ENCODE measurements at places on chromosomes 6 and 20.

DNA sequence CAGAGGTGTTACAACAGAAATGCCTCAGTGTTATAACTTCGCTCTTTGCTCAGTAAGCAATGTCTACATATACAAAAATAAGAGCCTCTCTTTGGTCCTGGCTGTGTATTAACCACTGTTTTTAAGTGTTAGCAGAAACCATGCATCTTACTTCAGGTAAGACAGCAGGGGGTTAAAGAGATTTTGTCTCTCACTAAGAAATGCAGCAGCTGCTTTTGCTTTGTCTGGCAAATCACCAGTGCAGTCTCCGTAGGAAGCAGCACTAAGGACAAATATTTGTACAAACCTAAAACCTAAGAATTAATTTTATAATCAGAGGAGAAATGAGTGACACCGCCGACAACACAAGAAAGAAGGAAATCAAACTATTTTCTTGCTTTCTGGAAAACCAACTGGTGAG lies 758 bp downstream of the SMIM28 start:
- no peak for DNase-seq

DNA sequence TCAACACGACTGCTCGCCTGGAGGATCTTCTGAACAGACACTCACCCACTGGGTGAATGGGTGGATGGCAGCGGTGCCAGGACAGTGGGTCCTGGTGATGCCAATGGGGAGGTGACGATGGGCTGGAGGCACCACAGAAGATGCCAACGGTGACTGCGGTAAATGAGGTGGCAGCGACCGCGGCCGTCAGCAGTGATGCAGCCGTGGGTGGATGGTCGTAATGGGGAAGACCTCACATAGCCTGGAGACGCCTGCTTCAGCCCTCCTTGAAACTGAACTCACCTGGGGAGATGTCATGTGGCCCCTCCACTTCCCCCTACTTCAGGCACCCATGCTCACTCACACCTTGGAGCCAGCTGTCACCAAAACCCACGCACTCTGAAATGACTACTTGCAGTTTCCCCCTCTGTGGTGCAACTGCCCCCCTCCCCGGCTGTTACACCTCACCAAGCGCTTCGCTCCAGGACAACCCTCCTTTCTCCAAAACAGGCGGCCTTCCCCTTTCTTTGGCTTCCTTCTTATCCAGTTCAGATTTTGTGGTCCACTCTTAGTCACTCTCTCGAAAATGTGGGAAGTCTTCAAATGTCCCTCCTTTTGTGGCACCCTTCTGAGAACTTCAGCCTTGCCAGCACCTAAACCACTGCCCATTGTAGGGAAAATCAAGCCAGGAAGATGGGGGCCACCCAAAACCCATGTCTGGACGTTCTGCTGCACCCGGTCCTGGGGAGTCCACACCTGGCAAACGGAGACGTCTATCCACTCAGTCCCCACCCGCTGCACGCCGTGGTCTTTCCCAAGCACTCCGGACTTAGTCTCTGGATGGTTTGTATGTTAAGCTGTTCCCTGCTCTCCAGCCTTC lies 10.4 kb upstream of the ABHD16B start:
- peak; percentile 51 for DNase-seq

GRCh38 chr6:12353731-12354130 lies 63.6 kb downstream of the EDN1 start:
- no peak for DNase-seq

DNA sequence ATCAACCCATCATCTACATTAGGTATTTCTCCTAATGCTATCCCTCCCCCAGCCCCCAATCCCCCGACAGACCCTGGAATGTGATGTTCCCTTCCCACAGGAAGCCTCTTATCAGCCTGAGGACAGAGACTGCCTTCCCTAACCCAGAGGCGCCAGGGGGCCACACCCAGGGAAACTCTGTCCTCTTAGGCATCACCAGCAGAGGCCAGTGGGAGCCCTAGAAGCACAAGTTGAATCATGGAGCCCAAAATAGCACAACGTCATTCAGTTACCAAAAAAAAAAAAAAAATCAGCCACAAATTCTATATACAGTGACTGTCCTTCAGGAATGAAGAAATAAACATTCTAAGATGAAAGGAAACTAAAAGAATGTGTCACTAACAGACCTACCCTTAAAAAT lies 625.7 kb downstream of the TFAP2A start:
- no peak for DNase-seq

GRCh38 chr6:134447423-134447822 lies 129.5 kb upstream of the SGK1 start:
- DNase-seq, result no peak

DNA sequence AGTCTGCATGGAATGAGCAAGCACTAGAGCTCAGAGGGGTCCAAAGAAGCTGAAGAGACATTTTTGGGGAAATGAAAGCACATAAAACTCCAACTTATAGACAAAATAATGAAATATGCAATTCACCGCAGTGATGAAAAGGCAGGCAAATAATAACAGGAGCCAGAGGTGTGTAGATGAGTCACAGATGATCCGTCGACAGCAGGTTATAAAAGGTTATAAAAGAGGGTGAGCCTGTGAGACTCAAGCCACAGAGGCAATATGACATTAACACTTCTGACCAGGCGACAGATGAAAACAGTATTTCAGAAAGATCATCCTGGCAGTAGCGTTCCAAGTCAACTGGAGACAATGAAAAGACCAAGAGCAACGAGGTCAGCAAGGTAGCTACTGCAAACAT lies 35.8 kb upstream of the ANKRD60 start:
- no peak for DNase-seq

DNA sequence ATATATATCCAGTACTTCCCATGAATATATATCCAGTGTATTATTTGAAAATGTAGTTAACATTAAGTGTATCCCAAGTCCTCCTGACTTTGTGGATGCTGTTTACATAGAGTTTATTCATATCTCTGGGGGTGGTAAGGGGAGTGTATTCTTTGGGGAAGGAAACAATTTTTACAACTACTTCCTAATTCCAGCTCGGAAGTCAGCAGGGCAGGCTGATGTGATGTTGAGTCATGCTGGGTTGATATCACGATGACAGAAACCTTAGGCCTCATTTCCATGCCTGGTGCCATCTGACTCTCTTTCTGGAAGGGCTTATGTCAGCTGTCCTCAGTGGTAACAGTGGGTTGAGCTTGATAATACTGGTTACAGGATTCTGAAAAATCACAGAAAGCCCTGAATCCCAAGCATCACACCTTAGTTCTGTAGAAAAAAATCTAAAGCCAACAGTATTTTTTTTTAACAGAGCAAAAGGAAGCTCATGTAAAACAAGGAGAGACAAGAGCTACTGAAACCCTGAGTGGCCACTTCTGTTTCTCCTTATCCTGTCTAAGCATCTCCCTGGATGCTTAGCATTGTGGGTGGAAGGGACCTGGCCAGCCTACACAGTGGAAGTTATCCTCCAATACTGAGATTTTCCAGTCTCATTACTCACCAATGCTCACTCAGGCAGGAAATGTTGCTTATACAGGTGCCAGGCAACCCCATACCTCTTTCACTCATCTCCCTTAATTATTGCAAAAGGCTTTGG lies 75.2 kb upstream of the IYD start:
- DNase-seq, result no peak

GRCh38 chr6:132142308-132142707 lies 191.1 kb upstream of the CCN2 start:
- no peak for DNase-seq

DNA sequence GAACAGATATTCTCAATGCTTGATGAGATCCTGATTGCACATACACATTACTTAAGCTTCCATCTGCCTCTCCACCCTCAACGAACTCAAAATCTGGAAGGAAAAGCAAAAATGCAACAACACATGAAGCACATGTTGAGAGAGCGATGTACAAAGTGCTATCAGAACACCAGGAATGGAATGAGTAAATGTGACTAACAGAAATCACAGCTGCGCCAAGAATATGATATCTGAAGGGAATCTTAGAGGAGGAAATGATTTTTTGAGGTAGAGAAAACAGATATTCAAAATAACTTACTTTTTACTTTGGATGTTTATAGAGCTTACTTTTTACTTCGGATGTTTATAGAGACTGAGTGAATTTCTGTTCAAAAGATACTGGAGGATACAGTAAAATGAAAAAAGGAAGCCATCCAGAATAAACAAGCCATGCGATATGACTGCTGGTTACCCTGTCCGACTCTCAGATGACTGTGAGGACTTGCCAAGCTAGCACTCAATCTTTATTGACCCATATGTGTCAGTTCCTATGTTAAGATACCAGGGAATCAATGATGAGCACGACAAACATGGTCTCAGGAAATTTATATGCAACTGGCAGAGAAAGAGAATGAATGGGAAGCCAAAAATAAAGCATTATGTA lies 102.0 kb downstream of the SMLR1 start:
- DNase-seq, result no peak

- no peak for DNase-seq
Observed at GRCh38 chr20:3364323-3365013, 43.0 kb downstream of the DNAAF9 start.

DNA sequence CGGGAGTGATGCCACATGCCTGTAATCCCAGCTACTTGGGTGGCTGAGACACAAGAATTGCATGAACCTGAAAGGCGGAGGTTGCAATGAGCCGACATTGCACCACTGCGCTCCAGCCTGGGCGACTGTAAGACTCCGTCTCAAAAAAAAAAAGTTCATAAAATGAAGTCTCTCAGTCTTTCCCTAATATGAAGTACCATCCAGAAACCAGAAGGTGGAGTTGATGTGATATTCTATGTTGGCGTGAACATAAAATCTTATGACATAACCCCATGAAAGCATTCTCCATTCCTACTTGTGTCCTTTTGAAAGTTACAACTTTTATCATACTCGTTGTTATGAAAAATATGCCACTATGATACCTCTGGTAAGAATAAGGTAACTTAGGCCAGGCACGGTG lies 5.7 kb downstream of the SOD2 start:
- no peak for DNase-seq

DNA sequence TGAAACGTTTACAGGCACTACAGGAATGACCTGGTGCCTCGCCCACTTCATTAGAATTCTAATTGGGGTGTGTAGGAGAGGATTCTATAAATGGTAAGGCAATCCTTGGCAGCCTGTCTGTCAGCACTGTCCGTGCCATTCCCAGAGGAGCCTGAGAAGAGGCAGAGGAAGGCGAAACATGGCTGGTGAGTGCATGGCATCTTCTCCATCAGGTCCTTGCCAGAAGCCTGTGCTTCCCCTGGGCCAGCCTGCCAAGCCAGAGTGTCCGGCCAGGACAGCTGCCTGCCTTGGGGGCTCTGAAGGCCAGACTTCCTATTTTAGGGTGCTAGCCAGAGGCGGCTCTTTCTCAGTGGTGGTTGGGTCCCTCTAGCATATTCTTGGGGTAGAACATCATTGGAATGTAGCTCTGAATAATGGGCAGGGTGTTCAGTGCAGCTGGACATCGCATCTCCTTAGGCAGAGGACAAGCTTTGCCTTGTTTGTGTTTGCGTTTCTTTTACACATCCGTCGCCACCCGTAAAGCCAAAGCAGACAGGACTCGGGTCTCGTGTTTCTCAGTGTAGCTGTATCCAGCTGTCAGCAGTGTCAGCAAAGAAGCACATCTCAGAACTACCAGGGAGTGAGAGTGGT lies at the start of gene TGM3:
Gene TGM3 (plus strand): TSS at position 116 of the 630 bp plus-strand sequence. CDS start 63 bp downstream, at position 179.
- no peak for DNase-seq

DNA sequence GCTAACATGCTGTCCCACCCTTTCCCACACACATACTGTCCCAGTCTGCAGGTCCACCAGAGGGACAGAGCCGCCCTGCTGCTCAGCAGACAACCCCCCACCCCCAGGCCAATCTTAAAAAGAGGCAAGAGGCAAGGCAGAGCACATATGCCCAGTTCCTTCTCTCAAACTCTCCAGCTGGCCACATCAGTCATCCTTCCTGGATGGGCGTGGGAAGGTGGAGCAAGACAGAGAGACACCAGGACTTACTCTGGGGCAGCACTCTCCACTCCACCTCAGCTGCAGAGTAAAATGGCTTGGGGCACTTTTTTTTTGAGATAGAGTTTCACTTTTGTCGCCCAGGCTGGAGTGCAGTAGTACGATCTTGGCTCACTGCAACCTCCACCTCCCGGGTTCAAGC lies 10.8 kb downstream of the MOCS3 start:
- no peak for DNase-seq

- no peak for DNase-seq
Observed at GRCh38 chr6:106158816-106159215, 72.7 kb downstream of the PRDM1 start.

DNA sequence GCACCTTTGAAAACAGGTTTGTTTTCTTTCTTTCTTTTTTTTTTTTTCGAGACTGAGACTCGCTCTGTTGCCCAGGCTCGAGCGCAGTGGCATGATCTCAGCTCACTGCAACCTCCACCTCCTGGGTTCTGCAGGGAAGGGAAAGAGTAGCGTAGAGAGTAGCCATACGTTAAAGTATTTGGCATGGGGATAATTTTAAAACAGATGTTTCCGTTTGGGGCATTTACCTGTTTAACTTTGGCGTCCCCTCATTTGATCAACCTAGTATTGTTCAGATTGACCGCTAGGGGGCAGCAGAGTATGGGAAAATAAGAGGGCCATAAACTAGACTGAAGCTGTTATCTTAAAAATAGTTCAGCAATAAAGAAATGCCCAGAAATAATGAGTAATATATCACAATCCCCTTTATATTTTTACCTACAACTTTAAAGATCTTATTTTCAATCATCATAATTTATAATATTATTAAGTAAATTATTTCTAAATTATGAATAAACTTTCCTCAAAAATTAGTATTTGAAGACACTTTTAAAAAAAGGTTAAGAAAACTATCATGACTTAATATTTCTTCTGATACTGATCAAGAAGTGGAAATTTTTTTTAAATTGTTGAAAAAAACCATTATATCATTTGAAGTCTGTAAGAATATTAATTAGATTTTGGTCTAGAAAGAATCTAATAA lies 7.6 kb upstream of the TAAR9 start:
- peak; percentile 63 for DNase-seq

DNA sequence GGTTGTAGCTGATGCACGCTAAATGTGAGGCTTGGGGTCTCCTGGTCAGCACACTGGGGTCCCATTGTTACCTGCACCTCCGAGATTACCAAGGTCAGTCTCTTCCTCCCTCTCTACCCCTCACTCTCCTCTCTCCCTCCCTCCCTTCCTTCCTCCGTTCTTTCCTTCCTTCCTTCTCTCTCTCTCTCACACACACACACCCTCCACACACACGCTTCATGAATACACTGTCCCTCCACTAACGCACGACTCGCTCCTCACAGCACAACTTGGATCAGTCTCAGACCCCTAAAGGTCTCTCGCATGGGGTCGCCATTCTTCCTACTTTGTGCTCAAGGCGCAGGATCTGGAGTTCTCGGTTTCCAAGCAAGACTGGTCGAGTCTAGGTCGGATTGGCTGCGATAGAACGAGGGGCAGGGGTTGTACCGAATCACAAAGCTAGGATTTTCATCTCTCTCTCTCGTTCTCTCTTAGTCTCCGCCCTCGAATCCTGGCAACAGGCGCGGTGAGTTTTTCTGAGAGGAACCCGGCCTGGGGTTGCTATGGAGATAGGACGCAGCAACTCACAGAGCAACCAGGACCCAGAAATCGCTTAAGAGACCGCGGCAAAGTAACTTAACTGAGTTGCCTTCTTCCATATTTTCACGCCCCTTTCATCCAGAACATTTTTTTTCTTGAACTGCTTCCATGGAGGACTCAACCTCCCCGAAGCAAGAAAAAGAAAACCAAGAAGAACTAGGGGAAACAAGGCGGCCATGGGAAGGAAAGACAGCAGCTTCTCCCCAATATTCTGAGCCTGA lies at the start of gene RSPH4A:
Gene RSPH4A (plus strand): TSS at position 543 of the 800 bp plus-strand sequence. CDS start 145 bp downstream, at position 688.
- peak; percentile 68 for DNase-seq
